ENCODE measurements at places on chromosomes 1 and 21.

- DNase-seq = no peak
Observed at GRCh38 chr1:11648732-11649158, 5.5 kb downstream of the FBXO2 start.

DNA sequence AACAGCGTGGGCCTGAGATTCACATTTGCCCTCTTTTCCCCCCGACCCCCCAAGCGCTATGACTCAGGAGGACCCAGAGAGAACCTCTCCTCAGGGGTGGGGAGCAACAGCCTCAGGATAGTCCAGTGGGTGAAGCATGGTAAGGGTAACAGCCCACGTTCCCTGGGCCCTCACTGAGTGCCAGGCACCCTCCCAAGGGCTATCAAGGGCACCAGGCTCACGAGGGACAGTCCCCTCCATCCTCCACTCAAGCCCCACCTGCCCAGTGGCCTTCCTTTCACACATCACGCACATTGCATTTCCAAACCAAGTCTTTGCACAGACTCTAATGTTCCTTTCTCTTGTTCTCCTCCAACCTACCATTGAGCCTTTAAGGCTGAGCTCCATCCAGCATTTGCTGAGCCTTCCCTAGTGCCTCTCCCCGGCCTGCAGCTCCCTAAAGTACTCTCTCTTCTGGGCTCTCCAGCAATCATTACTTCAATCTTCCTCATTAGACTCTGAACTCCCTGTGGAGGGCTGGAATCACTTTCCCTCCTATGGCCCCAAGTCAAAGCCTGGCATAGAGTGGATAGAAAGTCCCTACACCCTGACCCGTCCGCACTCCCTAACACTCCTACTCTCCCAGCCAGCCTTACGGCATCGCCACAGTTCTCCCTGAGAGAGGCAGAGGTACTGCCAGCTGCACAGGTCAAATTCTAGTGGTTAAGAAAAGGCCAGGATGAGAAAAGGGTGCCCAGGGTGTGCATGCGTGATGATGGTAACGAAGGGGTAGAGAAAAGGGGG lies 1.0 kb downstream of the AKR7A2 start:
- no peak for DNase-seq

GRCh38 chr1:87242445-87243185 lies 86.1 kb upstream of the LMO4 start:
- no peak for DNase-seq

DNA sequence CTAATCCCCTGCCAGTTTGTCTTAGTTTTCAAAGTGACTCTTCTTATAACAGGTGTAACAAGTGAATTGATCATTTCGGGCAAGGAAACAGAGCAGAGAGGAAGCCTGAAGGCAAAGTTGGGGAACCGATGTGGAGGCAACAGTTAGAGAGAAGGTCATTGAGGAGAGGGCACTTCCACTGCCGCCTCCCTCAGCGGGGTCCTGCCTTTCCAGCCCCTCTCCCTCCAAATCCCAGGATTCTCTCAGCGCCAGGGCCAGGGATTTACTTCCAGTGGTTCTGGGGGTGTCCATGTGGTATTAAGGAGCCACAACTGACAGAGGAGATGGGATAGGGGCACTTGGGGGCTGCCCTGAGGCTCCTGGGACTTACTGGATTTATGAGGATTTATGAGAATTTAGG lies 39.7 kb upstream of the PDE9A start:
- no peak for DNase-seq

GRCh38 chr1:54498383-54499096 lies 49.5 kb upstream of the ACOT11 start:
- no peak for DNase-seq

DNA sequence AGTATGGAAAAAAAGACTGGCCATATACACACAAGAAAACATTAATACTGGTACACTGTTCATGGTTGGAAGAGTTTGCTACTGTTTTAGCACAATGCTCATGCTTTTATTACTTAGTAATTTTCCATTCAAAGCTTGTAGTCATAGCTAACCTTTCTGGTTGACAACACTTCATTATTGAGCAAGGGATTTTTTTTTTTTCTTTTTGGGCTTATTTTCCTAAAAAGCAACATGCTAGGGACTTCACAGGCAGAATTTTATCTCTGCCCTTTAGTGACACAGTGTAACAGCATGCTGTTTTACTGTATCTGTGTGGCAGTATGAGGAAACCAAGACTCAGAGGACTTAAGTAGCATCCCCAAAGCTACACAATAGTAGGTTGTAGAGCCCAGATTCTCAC lies 58.5 kb downstream of the FGGY start:
- no peak for DNase-seq

DNA sequence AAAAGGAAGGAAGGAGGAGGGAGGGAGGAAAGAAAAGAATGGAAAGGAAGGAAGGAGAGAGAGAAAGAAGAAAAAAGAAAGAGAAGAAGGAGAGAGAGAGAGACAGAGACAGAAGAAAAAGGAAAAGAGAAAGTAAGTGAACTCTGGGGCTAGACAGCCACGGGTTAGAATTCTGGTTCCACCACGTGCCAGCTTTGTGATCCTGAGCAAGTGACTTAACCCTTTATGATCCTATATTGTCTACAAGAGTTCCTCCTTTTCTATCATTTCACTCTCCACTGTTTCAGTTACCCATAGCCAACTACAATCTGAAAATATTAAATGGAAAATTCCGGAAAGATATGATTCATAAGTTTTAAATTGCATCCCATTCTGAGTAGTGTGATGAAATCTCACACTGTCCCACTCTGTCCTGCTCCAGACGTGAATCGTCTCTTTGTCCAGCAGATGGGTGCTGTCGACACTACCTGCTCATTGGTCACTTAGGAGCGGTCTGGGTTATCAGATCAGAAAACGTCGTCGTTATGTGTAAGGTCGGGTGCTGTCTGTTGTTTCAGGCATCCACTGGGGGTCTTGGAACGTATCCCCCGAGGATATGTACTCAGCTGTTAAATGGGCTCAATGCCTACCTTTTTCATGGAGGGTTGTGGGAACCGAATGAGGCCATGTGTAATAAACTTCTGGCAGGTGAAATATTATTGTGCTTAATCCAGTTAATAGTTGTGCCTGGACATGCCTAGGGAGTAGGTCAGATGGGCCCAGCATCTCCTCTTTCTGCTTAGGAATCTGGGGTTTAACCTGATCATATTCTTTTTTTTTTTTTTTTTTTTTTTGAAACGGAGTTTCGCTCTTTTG lies 19.1 kb downstream of the TMEM51 start:
- no peak for DNase-seq

GRCh38 chr1:91345395-91346005 lies 59.1 kb downstream of the HFM1 start:
- DNase-seq = no peak

- no peak for DNase-seq
Observed at GRCh38 chr1:150606463-150607142, 22.8 kb downstream of the ENSA start.

GRCh38 chr1:87399264-87399663 lies 70.6 kb downstream of the LMO4 start:
- DNase-seq = no peak

- DNase-seq = peak; percentile 44
Observed at GRCh38 chr1:100543640-100544039, 5.7 kb downstream of the GPR88 start.

GRCh38 chr1:204377800-204378668 lies 18.3 kb upstream of the PLEKHA6 start:
- peak; percentile 47 for DNase-seq

- no peak for DNase-seq
Observed at GRCh38 chr1:226599636-226600238, 51.2 kb downstream of the STUM start.

- no peak for DNase-seq
Observed at GRCh38 chr1:50603274-50604271, 180.3 kb upstream of the DMRTA2 start.

GRCh38 chr1:63119575-63120155 lies 202.7 kb upstream of the FOXD3 start:
- DNase-seq = no peak

DNA sequence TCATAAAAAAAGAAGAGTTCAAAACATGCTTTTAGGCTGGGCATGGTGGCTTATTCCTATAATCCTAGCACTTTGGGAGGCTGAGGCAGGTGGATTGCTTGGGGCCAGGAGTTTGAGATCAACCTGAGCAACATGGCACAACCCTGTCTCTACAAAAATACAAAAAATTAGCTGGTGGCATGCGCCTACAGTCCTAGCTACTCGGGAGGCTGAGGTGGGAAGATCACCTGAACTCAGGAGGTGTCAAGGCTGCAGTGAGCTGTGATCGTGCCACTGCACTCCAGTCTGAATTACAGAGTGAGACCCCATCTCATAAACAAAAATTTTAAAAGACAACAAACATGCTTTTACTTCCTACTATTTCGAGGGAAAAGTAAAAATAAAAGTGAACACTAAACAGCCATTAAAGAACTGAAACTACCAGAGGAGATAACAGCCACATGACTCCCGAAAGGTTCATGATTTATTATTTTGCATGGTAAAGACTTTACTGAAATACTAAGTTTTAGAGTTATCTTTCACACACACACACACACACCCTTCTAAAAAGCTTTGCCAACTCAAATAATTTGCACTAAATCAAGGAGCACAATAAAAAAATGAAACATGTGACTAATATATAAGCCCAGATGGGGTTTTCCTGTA lies 48.1 kb downstream of the USP1 start:
- DNase-seq = no peak

- DNase-seq = no peak
Observed at GRCh38 chr1:194342484-194343262, 1156.3 kb upstream of the B3GALT2 start.

- no peak for DNase-seq
Observed at GRCh38 chr1:204110894-204111633, 38.1 kb downstream of the SOX13 start.

- no peak for DNase-seq
Observed at GRCh38 chr1:15472587-15472986, 3.3 kb upstream of the CELA2B start.

- DNase-seq = no peak
Observed at GRCh38 chr1:243325305-243325890, 69.6 kb downstream of the SDCCAG8 start.

GRCh38 chr1:32111789-32112188 lies 3.9 kb downstream of the KPNA6 start:
- DNase-seq = no peak

GRCh38 chr1:200391747-200392146 lies 18.1 kb downstream of the ZNF281 start:
- DNase-seq = no peak
